ENCODE measurements at places on chromosomes 11 and 22.
A peak's percentile ranks its signal among the peaks of the same experiment; 100 is the strongest.

- no peak for DNase-seq
Measured at GRCh38 chr11:42825598-42825997, 486.2 kb upstream of the API5 start.

DNA sequence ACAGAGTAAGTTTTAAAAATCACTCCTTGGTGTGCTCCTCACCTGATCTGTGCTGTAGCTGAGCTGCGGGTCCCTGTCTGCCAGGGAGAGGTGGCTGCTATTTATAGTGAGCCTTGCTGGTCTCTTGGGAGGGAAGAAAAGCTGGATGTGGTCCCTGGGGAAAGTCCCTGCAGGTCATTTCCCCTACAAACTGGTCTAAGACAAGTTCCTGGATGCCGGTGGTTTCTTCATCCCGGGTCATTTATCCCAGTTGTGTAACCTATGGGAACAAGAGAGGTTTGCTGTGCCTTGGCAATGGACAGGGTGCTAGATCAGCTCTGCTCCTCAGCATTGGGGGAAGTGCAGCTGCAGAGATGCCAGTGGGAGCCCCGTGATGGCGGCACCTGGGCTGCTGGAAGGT is at the start of gene SAA2:
Gene SAA2 (minus strand): TSS at position 108 of the 400 bp plus-strand sequence. CDS start 657 bp downstream, outside the sequence.
- peak; percentile 81 for DNase-seq

- DNase-seq = no peak
Measured at GRCh38 chr22:17803609-17804270, 29.5 kb upstream of the BID start.

DNA sequence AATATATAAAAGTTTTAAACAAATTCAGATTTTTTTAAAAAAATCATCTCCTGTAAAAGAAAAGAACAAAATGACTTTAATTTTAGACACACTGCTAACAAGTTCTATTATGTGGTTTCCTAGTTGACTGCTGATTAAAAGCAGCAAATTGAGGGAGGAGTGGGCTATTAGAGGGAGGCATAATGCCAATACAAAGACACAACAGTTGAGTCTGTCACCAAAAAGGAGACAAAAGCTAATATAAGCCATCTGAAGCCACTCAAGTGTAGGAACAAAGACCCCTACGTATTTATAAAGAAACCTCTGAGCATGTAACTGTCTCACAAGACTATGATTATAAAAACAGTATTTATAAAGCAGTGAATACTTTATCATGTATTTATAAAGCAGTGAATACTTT is 28.6 kb downstream of the TMEM123 start:
- DNase-seq = no peak

GRCh38 chr11:78037056-78037455 is 14.0 kb upstream of the KCTD14 start:
- no peak for DNase-seq

- no peak for DNase-seq
Measured at GRCh38 chr11:62267576-62267975, 2.4 kb upstream of the SCGB2A2 start.

- DNase-seq = no peak
Measured at GRCh38 chr11:65869643-65870306, 2.8 kb downstream of the EFEMP2 start.

DNA sequence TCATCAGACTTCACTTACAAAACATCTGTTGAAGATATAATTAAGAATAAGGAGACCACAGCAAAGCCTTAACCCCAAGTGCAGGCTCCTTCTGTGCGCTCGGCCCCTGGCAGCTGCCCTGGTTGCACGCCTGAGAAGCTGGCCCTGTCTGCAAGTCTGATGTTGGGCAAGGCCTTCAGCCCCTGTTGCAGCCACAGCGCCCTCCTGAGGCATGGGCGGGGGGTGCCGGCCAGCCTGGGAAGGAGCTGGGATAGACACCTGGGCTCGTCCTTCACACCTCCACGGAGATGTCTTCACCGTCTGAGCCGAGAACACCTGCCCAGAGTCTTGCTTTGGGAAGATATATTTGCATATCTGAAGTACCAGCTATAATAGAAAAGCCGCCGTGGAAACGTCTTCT is 104.1 kb downstream of the MPPED1 start:
- DNase-seq = no peak

- DNase-seq = no peak
Measured at GRCh38 chr11:57392066-57392762, 1.8 kb upstream of the PRG2 start.

- DNase-seq = no peak
Measured at GRCh38 chr22:50702261-50702671, 29.6 kb downstream of the SHANK3 start.

DNA sequence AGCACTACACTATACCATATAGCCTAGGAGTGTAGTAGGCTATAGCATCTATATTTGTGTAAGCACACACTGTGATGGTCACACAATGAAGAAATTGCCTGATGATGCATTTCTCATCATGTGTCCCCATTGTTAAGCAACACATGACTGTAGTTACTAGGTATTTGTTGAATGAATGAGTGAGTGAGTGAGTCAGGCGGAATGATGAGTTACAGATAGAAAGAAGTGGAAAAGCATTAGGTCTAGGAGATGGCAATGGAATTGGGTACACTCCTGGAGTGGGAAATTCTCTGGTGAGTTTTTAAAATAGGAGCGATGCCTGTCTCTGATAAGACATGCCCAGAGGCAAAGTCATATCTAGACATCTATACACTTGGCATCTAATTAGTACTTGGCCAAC is 160.5 kb upstream of the TBCEL start:
- DNase-seq = no peak

DNA sequence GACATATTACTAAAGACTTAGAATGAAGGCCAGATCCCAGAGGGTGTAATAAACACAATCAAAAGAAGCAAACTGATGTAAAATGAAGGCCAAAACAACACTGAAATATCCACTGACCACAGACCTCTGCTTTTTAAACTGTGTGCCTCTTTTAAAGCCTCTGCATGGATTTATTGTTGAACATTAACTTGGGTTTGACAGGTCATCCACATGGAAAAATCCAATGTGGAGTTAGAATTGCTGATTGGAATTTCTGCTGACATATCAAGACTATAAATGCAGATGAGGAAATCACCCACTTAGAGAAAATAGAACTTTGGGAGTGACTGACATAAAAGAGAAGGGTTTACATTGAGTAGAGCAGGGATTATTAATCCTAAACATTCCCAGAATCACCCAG is 853.9 kb upstream of the RAG2 start:
- DNase-seq = no peak

DNA sequence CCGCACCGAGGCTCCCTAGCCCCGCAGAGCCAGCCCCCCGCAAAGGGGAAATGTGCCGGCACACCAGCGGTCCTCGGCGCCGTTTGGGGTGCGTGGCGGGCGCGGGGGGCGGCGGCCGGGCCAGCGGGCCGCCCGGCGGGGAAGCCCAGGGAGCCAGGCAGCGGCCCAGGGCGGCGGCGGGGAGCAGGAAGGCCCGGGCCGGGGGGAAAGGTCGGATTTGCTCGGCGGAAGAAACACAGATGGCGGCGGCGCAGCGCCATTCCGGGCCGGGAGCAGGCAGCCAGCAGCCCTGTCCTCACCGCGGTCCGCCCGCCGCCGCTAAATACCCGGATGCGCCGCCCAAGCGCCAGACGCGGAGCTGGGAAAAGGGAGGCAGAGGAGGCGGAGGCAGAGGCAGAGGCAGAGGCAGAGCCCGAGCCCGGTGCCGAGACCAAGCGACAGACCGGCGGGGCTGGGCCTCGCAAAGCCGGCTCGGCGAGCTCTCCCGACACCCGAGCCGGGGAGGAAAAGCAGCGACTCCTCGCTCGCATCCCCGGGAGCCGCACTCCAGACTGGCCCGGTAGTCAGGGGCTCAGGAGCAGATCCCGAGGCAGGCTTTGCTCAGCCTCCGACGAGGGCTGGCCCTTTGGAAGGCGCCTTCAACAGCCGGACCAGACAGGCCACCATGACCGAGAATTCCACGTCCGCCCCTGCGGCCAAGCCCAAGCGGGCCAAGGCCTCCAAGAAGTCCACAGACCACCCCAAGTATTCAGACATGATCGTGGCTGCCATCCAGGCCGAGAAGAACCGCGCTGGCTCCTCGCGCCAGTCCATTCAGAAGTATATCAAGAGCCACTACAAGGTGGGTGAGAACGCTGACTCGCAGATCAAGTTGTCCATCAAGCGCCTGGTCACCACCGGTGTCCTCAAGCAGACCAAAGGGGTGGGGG is 2.6 kb upstream of the GCAT start:
- peak; percentile 80 for DNase-seq

GRCh38 chr22:26956371-26956770 is 299.0 kb downstream of the MIAT start:
- no peak for DNase-seq

GRCh38 chr11:120151536-120151935 is 13.6 kb upstream of the TRIM29 start:
- DNase-seq = no peak

DNA sequence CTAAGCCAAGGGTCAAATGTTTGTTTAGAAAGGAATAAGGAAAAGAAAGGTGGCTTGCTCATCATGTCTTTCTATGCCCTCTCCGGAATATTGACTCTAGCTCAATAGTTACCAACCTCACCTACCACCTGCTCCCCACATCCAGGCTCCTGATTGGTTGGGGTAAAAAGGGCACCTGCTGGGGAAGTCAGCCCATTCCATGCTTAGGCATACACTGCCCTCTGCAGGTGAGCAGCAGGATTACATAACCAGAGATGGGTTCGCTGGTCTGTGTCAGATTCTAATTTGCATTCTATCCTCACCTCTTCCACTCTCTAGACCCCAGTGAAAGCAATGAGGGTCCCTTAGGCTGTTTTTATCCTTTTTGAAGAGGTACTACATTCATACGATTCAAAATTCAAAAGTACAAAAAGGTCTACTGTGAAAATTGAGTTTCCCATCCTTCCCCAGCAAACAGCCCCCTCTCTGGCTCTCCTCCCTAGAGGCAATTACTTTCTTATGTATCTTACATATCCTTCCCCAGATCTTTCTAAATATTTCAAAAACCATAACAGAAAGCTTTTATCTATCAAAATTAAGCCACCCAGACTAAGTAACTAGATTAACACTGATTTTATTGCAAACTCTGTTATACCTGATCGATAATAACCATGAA is 98.0 kb upstream of the ASPHD2 start:
- DNase-seq = peak; percentile 46

DNA sequence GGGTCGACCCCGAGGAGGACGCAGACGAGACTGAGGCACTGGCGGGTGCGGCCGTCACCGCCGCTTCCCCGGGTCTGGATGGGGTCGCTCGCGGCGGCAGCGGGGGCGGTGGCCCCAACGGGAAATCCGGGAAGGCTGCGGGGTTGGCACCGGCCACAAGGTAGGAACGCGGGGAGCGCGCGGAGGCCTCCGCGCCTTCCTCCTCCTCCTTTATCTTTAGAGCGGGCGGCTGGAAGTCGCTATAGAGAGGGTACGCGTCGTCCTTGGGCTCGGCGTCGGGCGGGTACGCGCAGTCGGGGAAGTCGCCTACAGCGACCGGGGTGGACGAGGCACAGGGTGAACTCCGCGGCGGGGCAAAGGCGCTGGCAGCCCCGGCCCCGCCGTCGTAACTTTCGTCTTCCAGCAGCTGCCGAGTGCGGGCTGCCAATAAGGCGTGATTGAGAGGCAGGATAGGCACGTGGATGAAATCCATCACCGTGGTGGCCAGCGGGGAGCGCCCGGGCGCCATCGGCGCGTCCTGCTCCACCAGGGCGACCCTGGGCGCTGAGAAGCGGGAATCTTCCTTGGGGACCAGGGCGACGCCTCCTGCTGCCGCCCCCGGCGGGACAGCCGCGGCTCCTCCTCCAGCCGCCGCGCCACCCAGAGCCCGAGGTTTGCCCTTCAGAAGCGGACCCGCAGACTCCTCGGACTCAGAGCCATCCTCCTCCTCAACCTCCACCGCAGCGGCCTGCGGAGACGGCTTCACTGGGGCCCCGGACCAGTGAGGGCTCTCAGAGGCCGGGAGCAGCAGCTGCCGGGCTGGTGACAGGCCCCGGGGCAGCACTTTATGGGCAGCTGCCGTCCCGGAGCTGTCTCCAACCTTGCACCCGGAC is 1.7 kb downstream of the PGR start:
- DNase-seq = no peak

DNA sequence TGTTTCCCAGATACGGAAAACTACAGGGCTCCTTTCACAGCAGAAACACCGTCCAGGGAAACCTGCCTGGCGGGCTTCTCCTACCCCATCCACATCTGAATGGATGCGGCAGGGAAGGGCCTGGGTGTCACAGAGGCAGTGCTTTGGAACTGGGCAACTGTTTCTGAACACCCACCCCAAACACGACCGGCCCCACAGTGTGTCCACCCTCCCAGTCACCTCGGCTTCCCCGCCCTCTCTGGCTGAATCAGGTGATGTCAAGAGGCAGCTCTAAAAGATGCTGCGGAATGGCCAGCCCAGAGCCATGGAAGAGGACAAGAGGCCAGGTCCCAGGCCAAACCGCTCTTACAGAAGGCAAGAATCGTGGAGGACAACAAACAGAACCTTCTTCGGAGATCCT is 22.0 kb downstream of the IFT27 start:
- DNase-seq = no peak

DNA sequence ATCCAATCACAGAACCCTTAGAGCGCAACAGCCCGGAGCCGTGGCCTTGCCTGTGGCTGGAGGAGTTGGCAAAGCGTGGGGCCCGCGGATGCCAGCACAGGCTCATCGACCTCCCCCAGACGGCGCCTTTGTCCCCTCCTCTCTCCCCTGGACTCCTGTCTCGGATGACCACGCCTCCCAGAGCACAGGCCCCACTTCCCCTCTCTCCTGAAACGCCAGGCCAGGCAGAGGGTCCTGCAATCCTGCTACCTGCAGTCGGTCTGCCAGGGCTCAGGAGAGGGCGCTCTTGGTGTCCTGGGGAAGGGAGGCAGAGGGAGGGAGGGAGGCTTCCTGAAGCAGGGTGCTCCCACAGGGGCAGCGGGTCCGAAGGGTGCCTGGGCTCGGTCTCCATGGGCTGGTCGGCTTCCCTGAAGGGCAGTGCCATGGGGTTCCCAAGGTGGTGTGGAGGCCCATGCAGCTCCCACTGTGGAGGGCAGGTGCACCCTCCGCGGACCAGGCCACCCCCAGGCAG is 16.6 kb upstream of the TTLL12 start:
- no peak for DNase-seq

DNA sequence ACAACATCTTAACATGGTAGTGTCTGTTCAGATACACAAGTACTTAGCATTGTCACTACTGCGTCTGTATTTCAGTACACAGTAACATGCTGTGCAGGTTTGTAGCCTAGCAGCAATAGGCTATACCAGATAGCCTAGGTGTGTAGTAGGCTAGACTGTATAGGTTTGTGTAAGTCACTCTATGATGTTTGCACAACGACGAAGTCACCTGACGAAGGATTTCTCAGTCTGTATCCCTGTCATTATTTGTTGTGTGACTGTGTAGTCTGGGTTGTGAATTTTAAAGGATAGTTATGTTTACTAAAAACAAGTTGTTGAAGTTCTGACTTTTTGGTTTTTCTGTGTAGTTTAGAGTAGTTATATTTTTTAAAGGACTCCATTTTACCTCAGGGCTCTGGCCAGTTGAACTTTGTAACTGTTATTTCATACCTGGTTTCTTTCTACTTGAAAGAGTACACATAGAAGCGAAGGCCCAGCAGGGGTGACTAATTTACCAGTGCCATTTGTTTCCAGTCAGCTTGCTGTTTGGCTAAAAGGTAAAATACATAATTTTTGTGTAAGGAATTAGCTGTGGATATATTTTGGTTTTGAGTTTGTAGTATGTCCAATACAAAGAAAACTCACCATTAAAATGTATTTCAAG is 72.3 kb downstream of the PPP6R3 start:
- DNase-seq = no peak

GRCh38 chr11:29480981-29481380 is 535.8 kb downstream of the KCNA4 start:
- DNase-seq = no peak
